ENCODE measurements at places on chromosomes 3 and 15.

- no peak for DNase-seq
These were observed 201.8 kb downstream of the CACNA2D3 start for GRCh38 chr3:54324103-54324502.

DNA sequence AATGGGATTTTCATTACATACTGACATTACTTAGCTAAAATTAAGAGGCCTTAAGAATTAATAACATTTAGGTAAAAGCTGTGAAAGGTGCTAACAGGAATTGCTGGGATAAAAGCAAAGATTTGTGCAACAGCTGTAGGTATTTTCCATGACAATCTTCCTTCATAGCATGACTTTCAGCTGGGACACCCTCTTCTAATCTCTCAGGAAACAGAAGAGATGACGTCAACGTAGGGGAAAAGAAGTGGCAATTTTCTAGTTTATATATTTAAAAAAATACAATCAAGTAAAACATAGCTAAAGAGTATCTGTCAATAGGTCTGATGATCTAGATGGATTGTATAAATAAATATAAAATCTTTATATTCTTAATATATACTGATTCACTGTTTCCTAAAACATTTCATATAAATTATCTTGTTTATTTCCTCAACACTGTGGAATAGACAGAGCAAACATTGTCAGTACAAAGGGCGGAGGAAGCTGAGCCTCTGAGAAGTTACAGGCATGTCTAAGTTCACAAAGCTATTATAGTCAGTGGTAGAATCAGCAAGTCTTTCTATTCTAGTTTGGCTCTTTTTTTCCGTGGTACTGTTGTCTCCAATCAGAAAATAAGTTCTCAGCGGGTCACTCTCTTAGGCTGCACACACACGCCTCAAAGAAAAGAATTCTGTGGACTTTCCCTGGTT is 217.0 kb downstream of the P3H2 start:
- DNase-seq: no peak

DNA sequence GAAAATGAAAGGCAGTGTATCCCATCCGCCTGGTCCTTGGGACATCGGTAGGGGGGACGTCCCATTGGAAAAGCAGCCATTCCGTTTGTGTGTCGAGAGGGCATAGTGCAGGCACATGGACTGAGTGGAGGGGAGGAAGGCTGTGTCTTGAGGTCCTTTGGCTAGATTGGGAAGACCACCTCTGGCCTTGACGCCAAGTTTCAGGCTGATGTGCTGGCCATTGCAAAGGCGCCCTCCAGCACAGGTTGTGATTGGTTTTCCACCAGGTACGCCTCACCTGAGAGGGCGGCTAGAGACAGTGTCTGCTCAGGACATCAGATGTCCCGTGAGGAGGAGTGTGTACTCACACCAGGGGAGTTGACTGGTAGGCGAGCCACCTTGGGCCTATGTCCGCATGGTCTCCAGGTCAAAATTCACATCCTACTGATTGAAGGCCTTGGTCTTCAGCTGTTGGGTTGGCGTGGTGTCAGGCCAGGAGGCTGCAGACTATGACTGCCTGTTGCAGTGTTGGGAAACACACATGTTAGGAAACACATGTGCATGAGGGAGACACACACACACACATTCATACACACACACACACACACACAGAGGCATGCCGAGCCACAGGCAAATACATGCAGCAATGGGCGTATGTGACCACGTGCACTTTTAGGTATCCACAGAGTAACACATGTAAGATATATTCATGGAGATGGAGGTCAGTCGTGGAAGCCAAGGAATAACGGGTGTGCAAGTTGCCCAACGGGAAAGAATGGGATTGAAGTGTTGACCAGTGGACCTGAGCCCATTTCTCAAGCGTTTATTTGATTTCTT is 98.4 kb downstream of the SNRPN start:
- DNase-seq: no peak

DNA sequence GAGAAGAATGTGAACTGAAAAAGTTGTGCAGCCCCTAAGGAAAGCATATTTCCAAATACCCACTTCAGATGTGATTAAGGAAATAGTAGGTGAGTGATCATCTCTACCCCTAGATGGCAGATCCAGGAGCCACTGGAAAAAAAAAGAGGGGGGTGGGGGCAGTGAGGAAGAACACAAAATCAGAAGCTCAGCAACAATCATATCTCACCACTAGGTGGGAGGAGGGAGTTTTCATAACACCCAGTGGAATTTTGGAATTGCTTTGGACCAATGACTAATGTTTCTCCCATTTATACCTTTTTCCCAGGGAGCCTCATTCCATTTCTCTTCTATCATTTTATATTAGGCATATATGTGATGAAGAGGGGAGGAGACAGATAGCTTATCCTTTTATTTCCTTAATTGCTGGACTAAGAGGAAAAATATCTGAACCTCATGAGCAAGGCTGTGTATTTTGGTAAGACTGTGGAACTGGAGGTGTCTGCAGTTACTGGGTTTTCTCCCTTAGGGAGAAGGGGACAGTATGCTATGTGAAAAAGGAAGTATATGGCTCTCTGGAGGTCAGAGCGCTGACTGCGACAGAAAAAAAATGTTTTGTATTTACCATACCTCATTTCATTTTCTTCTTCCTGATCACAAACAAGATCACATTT is 363.4 kb downstream of the GAP43 start:
- DNase-seq: no peak

- DNase-seq: no peak
These were observed 182.6 kb downstream of the ARRDC4 start for GRCh38 chr15:98143116-98143515.

DNA sequence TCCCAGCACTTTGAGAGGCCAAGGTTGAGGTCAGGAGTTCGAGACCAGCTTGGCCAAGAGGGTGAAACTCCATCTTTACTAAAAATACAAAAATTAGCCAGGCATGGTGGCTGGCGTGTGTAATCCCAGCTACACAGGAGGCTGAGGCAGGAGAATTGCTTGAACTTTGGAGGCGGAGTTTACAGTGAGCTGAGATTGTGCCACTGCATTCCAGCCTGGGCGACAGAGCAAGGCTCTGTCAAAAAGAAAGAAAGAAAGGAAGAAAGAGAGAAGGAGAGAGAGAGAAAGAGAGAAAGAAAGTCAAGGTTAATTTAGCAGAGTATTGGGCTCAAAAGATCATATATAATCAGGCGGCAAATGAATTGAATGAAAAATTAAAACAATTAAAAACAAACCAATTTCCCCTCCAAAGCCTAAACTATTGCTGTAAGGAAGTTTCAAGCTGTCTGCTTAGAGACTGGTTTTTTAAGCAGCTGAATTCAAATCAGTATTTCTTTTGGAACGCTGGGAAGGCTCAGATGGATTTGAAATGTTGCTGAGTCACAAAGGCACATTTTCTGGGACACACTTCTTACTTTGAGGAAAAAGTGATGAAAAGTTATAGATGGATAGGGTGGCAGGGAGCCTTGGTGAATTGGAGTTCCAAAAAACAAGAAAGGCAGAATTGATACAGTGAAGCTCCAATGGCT is 81.3 kb upstream of the BHLHE40 start:
- no peak for DNase-seq

GRCh38 chr3:171257251-171258203 is 202.7 kb downstream of the TNIK start:
- DNase-seq: no peak

GRCh38 chr3:46368569-46368968 is 2.2 kb upstream of the CCR5 start:
- peak; percentile 58 for DNase-seq

GRCh38 chr3:50135964-50136363 is 19.2 kb upstream of the SEMA3F start:
- DNase-seq: no peak

DNA sequence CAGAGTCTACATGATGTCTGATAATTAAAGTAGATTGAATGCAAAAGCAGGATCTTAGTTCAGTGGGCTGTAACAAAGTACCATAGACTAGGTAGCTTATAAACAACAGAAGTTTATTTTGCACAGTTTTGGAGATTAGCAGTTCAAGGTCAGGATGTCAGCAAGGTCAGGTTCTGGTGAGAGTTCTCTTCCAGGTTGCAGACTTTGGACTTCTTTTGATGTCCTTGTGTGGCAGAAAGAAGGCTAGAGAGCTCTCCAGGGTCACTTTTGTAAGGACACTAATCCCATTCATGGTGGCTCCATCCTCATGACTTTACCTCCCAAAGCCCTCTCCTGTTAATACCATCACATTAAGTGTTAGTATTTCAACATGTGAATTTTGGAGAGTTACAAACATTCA is 12.1 kb downstream of the FYTTD1 start:
- no peak for DNase-seq

DNA sequence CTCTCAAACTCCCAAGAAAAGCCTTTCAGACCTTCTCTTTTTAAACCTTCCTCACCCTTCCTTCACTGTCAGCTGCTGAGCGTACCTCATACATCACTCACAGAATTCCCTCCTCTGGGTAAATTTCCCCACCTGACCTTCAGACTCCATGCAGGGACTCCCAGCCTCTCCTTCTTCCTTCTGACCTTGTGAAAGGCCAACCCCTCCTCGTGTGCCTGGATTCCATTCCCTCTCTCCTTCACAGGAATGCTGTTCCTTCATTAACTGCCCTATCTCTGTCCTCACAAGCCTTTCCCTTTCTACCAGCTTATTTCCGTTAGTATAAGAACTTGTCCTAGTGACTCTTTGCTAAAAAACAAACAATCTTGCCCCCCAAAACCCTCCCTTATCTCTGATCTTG is 69.7 kb upstream of the MME start:
- no peak for DNase-seq

Data from T-cell (primary cell).